ENCODE measurements at places on chromosomes 16 and 17.

DNA sequence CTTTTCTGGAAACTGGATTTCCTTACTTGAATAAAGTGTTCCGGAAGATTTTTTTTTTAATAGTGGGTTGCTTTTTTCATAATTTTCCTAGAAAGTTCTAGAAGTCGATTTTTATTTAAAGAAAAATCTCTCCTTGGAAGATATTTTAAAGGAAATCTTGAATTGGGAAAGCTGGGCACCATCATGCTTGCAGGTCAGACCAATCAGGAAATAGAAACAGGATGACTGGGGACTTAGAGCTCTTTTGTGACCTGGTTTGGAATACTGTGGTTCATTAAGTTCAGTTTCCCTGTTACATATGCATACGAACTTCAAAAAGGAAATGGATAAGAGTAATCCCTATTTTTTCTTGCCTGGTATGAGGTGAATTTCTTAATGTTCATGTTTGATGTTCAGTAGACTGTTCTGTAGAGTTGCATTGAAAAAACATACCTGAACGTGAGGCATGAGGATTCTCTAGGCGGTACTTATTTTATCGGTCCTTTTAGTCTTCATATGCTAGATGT is 1.2 kb downstream of the NFATC3 start:
- DNase-seq: peak; percentile 22

DNA sequence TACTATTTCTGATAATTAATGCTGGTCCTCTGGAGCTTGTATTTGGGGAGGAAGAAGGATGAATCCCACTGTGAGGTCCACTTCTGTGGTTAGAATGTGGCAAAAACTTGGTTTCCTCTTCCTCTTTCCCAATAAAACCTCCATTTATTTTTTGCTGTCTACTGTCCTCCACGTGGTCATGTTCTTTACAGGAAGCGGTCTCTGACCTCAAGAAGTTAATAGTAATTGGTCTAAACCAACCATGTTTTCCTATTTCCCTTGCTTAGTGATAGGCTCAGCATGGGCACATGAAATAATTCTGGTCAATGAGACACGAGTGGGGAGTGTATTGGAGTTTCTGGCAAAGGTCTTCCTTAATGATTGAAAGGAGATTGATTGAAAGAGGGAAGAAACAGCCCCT is 33.9 kb downstream of the CHP2 start:
- DNase-seq: no peak

DNA sequence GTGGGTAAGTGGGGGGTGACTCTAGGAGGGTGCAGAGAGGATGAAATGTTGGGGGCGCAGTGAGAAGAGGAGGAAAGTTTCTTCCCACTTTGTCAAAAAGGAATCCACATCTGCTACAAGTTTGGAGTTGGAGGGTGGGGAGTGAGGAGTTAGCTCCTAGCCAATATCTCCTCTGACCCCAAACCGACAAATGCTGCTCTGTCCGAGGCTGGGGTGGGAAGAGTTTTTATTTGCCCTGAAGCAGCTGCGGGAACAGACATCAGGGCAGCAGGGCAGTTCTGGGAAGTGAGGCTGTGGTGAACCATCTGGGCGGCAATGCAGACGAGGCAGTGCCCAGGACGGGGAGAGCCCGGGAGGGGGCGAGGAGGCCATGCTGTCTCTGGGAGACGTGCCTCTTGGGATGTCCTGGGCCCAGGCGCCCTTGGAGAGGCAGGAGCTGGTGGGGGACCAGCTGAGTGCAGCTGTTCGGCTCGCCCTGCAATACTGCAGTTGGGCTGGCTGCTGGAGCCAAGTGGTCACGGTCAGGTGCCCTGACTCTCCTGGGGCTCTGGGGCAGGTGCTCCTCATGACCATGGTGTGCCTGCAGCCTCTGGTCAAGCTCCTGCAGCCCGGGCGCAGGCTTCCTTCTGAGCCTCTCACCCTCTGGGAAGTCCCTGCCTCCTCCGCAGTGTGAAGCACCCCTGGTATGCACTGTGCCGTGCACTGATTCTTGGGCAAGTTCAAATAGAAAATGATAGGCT is 6.4 kb upstream of the SOCS3 start:
- DNase-seq: no peak

DNA sequence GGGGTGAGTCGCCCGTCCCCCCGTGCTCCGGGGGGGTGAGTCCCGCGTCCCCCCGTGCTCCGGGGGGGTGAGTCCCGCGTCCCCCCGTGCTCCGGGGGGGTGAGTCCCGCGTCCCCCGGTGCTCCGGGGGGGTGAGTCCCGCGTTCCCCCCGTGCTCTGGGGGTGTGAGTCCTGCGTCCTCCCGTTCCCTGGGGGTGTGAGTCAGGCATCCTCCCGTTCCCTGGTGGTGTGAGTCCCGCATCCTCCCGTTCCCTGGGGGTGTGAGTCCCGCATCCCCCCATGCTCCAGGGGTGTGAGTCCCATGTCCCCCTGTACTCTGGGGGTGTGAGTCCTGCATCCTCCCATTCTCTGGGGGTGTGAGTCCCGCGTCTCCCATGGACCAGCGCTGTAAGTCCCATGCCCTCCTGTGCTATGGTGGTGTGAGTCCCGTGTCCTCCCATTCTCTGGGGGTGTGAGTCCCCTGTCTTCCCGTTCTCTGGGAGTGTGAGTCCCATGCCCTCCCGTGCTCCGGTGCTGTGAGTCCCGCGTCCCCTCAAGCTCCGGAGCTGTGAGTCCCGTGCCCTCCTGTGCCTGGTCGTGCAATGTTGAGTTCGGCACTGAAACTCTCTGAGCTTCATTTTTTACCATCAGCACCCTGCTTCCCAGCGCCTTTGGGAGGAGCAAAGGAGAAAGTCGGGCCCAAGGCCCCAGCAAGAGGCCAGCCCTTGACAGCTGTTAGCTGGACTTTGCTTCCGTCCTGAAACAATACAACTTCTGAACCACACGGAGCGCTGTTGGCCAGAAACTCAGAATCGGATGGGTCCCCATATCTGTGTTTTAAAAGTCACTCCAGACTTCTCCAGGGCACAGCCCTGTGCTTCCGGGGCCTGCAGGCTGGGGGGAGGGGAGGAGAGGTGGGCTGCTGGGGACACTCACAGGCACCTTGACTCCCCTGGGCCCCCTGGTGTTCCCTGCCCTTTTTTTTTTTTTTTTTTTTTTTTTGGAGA is 11.5 kb upstream of the ZC3H18 start:
- DNase-seq: no peak

DNA sequence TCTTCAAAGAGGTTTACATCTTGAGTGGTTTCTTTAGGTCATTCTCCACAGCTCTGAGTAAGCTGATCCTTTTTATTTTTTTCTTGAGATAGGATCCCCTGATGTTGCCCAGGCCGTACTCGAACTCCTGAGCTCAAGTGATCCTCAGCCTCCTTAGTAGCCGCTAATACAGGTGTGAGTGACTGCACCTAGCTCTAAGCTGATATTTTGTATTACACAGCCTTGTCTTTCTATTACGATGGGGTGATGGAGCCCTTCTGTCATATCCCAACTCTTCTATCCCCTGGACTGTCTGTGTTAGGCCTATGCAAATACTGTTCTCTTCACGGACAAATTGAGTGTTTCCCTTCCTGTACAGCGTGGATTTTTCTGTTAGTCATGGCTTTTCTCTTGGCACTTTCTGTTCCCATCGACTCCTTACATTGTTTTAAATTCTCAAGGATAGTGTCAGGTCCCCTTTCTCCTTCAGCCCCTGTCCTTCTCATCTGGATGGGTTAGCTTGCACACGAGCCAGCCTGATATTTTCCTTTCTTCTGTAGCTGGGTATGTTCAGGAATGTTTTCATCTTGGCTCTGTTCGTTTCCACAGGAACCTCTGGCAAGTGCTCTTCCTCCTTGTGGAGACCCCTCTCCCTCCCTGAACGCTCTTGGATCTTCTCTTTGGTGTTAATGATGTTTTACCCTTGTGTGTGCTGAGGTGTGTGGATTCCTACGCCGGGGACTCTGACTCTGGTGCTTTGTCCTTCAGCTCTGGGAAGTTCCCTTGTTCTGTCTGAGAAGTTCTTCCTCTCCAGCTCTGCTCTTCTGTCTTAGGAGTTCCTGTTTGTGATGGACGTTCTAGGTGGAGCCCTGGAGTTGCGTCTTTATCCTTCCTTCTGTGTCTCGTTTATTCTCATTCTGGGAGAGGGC is 2.3 kb downstream of the BANP start:
- no peak for DNase-seq

- DNase-seq: no peak
These were observed 8.6 kb downstream of the DGKE start for GRCh38 chr17:56842577-56842976.

DNA sequence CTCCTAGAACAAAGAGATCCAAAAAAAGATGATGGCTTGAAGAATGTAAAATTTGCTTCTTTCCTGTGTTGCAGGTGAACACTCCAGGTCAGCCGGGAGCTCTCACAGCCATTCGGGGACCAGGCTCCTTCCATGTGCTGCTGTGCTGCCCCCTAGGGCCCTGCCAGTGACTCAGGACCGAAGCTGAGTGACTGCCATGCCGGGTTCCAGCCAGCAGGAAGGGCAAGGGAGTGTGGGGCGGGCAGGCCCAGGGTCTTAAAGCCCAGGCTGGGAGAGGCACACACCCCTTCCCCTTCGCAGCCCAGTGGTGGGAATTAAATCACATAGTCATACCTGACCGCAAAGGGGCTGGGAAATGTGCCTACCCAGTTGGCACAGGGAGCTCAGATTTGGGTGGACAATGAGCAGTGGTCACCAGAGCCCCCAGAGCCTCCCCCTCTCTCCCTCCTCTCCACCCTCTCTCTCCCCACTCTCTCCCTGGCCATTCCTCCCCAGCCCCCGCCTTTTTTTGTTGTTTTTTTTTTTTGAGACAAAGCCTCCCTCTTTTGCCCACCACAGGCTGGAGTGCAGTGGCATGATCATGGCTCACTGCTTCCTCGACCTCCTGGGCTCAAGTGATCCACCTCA is 11.5 kb downstream of the EPOP start:
- DNase-seq: peak; percentile 71

GRCh38 chr17:38741921-38742410 is 6.2 kb downstream of the PCGF2 start:
- no peak for DNase-seq

DNA sequence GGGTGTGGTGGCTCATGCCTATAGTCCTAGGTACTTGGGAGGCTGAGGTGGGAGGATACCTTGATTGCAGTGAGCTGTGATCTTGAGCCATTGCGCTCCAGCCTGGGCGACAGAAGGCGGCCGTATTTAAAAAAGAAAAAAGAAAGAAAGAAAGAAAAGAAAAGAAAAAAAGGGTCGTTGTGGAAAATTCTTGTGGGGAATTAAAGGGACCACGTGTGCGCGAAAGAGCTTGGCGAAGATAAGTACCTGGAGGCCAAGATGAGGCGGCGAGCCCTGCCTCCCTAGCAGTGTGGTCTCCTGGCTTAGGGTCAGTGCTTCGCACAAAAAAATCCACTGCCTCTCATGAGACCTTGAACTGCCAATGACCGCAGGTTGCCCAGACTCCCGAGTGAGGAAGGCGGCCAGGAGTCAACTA is 728 bp upstream of the NMT1 start:
- no peak for DNase-seq

GRCh38 chr17:58217766-58218165 is 1.3 kb downstream of the MKS1 start:
- DNase-seq: no peak

GRCh38 chr16:50478075-50478772 is 70.0 kb upstream of the NKD1 start:
- DNase-seq: no peak

DNA sequence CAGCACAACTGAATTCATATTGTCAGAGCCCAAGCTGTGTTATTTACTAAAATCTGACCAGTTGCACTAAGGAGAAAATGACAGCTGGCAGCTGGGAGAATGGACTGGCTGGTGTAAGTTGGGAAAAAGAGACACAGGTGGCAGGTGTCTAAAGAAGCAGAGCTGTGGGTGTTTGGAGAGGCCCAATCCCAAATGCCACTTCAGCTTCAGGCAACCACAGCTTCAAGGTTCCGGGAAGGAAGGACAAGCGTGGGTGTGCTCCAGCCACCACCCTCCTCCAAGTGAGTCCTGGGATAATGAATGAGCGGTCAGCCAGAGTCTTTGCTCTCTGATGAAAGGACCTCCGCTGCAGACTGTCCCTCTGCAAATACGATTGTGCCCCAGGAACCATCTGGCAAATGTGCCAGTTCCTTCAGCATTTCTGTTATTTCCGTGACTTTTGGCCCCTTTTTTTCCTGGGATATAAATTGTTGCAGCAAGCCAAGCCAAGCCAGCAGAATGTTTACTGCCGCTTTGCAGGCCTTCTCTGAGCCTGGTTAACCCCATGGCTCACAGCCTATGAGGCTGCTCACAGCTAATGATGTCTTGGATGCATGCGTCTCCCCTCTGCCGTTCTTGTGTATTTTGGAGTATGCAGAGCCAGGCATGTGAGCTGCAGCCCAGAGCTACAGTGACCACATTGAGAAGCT is 9.5 kb upstream of the RHBDL3 start:
- no peak for DNase-seq

- no peak for DNase-seq
These were observed 5.5 kb downstream of the LIMD2 start for GRCh38 chr17:63694229-63694949.

- no peak for DNase-seq
These were observed 57.6 kb downstream of the RGS9 start for GRCh38 chr17:65194670-65195334.

DNA sequence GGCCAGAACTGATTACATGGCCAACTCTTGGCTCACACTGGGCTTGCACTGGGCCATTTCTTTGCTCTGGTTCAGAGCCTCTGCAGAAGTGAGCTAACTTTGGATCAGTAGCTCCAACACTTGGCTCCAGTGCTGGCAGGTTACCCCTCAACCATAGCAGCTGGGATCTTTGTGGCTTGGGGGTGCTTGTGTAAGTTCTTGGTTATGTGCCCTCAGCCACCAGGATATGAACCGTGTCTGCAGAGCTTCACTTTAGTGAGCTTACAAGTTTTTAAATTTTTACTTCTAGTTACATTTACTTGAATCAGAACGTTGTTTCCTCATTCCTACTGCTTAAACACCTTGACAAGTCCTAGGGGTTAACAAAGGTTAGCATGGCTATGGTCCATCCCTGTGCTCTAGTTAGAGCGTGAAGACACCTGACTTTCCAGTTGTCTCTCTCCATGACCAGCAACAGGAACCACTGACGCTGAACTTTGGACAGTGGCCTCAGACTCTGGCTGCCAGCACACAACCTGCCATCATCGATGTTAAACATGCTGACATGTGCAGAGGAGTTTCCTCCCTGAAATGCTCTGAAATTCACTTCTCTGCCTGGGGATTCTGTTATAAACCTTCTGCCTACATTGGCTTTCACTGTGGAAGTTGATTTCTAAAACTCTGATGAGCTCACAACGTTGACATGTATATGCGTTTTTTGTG is 4.1 kb downstream of the PDF start:
- DNase-seq: no peak

GRCh38 chr17:47844227-47844626 is 3.2 kb upstream of the SCRN2 start:
- no peak for DNase-seq

DNA sequence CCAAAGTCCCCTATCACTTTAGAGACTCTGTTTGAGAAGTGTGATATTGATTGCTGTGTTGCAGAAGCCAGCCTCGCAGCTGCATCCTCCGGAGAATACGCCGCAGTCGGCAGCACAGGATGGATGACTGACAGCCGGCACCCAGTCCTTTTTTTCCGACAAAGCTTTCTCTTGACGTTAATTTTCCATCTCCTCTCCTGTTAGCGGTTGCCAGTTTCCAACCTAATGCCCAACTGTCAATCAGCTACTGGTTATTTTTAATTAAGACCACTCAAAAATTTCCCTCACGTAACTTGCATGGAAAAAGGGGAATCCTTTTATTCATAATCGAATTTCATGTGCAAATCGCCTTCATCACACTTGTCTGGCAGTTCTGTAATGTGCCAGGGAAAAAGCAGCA is 953.9 kb downstream of the CDH11 start:
- no peak for DNase-seq

GRCh38 chr17:39607851-39608130 is at the start of gene NEUROD2:
Gene NEUROD2, minus strand, starts transcription at chr17:39607920. Its CDS starts 1,321 bp downstream, at chr17:39606599.
- DNase-seq: no peak
